ENCODE measurements at places on chromosomes 6 and 20.

GRCh38 chr20:4776079-4776630 is 54.4 kb downstream of the PRND start:
- no peak for DNase-seq

DNA sequence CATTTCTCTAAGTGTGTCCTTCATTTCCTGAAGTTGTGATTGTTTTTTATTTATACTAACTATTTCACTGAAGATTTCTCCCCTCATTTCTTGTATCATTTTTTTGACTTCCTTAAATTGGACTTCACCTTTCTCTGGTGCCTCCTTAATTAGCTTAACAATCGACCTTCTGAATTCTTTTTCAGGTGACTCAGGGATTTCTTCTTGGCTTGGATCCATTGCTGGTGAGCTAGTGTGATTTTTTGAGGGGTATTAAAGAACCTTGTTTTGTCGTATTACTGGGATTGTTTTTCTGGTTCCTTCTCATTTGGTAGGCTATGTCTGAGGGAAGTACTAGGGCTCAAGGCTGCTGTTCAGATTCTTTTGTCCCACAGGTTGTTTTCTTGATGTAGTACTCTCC is 92.8 kb downstream of the ESR1 start:
- no peak for DNase-seq

GRCh38 chr6:42316981-42317380 is 99.3 kb upstream of the MRPS10 start:
- DNase-seq, result no peak

DNA sequence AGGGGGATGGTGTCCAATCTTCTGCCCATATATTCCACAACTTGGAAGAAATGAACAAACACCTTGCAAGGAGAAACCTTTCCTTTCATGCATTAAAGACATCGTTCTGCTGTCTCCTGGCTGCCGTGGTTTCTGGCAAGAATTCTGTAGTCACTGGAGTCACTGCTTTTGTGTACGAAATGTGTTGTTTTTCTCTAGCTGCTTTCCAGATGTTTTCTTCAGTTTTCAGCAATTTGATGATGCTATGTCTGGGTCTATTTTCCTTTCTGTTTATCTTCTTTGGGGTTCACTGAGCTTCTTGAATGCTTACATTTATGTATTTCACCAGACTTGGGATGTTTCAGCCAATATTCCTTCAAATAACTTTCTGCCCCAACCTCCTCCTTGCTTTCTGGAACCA is 40.6 kb upstream of the SLCO4A1 start:
- no peak for DNase-seq

- no peak for DNase-seq
Measured at GRCh38 chr6:158960026-158960425, 40.0 kb downstream of the RSPH3 start.

GRCh38 chr6:72864799-72865198 is 242.9 kb downstream of the KCNQ5 start:
- DNase-seq, result no peak

DNA sequence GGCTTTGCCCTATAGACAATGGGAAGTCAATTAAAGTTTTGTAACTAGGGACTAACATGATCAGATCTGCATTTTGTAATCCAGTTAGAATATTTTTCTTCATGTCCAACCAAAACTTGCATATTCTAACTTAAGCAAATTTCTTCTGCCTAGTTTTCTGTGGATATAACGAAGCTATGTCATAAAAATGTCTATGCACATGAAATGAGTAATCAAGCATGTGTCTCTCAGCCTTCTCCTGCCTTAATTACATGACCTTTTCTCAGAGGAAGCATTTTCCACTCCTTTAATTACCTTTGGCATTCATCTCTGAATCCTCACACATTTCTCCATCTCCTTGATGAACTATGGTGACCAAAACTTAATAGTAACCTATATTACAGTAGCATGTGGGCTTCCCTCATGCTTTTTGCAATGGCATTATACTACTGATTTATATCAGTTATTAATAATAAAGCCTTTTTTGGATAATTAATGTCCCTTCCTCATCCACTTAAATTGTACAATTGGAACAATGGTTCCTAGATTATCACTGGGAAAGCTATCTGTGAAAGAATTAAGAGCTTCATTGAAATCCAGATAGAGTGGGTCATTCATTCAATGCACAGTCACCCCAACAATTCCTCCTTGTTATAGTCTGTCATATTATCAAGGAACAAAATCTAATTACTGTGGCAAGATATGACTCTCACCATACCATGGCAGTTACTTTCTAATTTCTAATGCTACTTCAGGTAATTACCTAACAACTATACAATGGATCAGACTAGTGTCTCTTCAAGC is 19.1 kb upstream of the FBXO9 start:
- no peak for DNase-seq

GRCh38 chr6:17007749-17008148 is 94.1 kb upstream of the STMND1 start:
- DNase-seq, result no peak

DNA sequence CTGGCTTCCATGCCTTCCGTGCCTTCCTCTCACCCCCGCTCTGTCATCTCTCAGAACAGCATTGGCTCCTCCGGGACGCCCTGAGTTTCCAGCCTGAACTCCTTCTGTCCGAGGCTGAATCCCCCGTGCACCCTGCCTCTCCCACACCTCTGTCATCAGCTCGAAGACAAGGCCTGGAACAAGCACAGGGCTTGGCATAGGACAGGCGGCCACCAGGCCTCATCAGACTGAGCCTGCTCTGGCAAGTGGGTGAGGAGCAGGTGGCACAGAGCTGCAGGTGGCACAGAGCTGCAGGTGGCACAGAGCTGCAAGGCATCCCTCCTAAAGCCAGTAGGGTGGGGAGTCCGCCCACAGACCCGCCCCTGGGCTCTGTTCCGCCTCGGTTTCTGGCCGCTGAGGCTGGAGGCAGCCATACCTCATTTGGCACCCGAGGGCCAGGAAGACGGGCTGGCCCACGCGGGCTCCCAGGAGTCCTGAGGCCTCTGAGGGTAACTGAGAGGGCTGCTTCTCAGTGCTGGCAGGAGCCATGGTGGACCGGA is 60.2 kb downstream of the EZR start:
- DNase-seq, result no peak

DNA sequence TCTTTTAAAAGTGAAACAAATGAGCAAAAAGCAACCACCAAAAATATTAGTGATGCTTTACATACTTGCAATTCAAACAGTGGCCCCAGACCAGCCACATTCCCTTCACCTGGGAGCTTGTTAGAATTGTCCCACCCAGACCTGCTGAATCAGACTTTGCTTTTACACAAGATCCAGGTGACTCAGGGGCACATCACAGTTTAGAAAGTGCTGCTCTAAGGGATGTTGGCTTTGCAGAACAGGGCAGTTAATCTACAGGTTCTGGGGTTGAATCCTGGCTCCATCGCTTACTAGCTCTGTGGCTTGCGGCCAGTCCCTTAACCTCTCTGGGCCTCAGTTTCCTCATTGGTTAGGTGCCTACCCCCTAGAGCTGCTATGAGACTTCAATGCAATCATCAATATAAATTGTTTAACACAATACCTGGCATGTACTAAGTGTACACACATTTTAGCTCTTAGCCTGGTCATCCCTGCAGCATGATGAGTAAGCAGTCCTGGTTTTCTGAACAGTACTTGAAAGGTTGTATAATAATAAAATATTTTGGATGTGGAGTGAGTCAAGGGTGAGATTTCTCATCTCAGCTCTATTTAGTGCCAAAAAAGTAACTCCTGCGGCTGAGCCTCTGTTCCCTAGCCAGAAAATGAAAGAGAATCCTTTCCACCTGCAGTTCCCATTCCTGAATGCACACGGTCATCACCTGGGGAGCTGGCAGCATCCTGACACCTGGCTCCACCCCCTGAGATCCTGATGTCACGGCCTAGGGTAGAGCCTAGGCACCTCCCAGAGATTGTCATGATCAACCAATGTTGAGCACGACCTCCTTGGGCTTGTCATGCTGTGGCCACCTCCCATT is 162.7 kb downstream of the ANKRD60 start:
- no peak for DNase-seq

DNA sequence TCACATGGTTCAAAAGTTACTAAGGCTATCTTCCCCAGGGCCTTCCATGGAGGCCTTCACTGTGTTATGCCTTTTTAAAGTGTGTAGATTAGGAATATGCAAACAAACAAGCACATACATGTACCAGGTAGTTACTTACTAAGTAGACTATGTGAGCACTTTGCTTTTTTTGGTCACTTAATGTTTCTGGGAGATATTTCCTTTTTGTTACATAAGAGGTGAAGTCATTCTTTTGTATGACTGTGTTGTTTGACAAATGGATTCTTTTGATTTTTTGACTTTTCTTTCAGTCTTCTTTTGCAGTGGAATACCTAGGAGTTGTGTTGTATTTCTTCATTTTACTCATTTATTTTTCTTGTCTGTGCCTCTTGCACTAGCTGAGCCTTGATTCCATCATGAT is 39.6 kb upstream of the BCAS1 start:
- no peak for DNase-seq

- DNase-seq, result no peak
Measured at GRCh38 chr6:18596531-18596835, 209.3 kb downstream of the RNF144B start.

GRCh38 chr6:154161689-154162088 is 122.6 kb downstream of the OPRM1 start:
- DNase-seq, result peak; percentile 40

DNA sequence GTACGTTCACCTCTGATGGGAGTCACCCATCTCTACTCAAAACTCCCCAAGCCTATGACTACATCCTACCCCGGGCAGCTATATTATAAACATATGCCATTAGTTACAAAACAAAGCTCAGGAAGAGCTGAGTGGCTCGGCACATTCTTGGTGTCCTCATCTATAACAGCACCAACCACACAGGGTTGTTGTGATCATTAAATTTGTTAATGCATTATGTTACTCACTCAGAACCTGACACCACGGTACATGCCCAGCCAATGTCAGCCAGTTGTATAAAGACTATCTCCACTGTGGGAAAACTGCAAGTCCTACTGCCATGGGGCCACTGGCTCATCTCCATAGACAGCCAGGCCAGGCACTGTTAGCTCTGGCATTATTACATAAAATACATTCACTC is 7.7 kb downstream of the CDK5RAP1 start:
- no peak for DNase-seq
